ENCODE measurements at places on chromosomes 6 and 20.

GRCh38 chr6:149190224-149190831, 127.2 kb upstream of the TAB2 start:
- DNase-seq: peak; percentile 53

- DNase-seq: no peak
Measured at GRCh38 chr6:42791706-42792320, 10.0 kb downstream of the BICRAL start.

GRCh38 chr6:166839569-166839968, 116.8 kb downstream of the RNASET2 start:
- no peak for DNase-seq

- DNase-seq: no peak
Measured at GRCh38 chr6:119736296-119737021, 386.9 kb upstream of the MAN1A1 start.

DNA sequence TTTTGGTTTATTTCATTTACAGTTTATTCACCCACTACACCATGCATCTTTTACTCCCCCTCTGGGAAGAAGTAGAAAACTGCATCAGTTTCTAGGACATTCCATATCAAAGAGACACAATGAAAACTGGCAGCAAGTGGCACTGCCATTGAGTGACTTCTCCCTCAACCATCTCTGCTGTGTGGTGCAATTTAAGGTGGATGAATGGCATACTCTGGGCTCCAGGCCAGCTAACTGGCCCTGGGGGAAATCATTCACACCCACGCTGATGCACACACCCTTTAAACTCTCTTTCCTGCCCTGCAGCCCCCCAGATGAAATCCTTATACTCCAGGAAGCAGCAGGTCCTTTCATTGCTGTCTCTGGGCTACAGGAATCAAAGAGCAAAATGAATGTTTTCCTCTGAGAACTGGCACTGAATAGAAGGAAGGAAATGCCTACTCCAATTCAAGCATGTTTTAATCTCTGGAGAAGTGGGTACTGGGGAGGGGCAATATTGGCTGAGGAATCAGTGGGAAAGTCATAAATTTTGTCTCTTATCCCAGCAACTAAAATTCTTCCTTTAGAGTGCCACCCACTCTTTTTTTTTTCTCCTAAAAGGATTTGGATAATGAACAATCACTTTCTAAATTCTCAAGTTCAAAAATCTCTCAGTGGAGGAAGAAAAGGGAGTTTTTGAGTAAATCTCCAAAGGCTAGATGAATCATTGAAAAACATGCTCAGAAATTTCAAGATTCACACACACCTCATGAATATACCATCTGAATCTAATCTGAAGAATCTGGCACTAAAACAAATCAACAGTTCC, 16.9 kb upstream of the RFPL4B start:
- DNase-seq: no peak

GRCh38 chr20:52619101-52619500, 353.1 kb upstream of the TSHZ2 start:
- DNase-seq: no peak

GRCh38 chr6:56866917-56867522, 87.9 kb upstream of the BEND6 start:
- no peak for DNase-seq

DNA sequence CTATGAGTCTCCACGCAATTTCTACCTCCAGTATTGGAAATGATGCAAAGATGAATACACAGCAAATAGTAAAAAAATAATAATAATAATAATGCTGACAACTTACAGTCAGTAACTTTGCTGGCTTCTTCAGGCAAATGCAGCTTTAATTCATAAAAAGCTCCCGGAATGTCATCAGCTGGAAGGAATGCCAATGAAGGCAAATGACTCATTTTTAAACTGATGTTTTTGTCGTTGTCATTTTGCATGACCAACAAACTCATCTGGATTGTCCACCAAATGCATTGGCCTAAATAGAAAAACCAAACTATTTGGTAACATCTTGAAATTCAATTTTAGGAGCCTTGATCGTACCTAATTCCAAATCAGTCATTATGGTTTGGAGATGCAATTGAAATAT, 217.1 kb downstream of the ALDH8A1 start:
- no peak for DNase-seq

- no peak for DNase-seq
Measured at GRCh38 chr6:89615882-89616281, 22.7 kb downstream of the LYRM2 start.

DNA sequence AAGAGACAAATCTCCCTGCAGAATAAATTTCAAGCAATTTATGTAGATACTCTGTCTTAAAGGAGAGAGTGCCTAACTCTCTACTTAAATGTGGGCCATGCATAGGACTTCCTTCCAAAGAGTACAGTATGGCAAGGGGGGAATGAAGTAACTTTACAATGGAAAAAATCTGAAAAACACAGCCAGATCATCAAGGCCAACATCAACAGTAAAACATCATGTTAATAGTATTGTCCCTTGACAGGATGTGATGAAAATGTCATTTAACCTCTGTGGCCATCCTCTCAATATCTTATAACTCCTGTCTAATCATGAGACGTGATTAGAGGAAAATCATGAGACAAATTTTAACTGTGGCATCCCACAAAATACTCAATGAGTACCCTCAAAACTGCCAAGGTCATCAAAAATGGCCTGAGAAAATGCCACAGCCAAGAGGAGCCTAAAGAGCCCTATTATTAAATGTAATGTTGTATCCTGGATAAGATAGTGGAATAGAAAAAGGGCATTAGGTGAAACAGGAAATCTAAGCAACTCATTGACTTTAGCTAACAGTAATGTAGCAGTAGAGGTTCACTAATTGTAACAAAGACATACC, 47.5 kb downstream of the CNBD2 start:
- no peak for DNase-seq

GRCh38 chr6:124872361-124873065, 89.7 kb upstream of the RNF217 start:
- DNase-seq: no peak

GRCh38 chr20:48849299-48849698, 21.5 kb upstream of the PREX1 start:
- DNase-seq: no peak

Measured in activated CD8-positive, alpha-beta T cell treated with anti-CD3 and anti-CD28 coated beads, Interleukin-2, amount 10 ng/mL, durations not matched to agents 7 days and 5 days (primary cell).